ENCODE measurements at places on chromosomes 5 and 9.
A peak's percentile ranks its signal among the peaks of the same experiment; 100 is the strongest.

GRCh38 chr5:147878066-147878759 lies at the start of gene SCGB3A2:
TSS of gene SCGB3A2 (plus strand) at chr5:147878711. CDS start at chr5:147878804, 93 bp downstream.
- no peak for DNase-seq

DNA sequence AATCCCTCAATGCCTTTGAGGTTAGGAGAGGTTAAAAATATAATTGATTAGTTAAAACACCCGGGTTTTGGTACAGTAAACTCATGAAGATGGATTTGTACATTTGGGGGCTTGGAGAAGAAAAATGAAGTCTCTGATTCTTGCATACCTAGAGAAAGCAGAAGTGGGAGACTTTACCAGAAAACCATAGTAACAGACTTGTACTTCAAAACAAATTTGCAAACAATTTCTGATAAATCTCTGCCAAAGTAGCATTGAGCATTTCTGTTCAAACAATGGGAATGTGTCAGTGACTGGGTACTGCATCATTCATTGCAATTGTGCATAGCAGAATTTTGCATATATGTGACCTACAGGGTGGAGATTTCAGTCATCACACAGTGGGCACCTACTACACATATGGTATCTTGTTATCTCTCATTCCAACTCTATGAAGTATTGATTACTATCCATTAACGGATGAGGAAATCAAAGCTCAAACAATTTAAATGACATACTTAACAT lies 256.9 kb downstream of the PLK2 start:
- DNase-seq, result no peak

DNA sequence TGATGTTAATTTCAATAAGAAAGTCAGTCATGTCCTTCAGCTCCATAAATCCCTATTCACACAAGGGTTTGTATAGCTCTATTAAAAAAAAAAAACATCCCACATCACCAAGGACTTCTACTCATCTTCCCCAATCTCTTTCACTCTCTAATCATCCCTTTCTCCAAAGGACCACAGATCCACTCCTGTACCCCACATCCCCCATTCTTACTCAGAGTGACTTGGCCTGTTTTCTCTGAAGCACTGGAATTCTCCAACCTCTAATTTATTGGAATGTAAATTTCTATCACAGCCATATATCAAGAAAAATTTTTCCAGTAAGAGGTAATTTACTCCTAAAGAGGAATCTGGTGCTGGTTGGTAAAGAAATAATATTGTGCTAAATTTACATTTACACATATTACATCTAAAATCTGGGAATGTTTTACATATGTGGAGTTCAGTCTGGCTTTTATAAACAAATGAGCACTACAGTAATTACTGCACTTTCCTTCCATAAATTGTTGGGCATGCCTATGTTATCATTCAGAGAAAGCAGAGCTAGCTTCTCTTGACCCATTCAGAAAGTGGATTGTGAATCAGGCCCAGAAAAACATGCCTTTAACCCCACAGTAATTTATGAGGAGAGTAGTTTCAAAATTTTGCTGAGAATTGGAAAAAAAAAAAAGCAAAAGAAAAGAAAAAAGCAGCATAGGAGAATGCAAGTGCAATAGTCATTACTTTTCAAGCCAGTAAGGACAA lies 399.5 kb upstream of the TNC start:
- DNase-seq, result no peak

DNA sequence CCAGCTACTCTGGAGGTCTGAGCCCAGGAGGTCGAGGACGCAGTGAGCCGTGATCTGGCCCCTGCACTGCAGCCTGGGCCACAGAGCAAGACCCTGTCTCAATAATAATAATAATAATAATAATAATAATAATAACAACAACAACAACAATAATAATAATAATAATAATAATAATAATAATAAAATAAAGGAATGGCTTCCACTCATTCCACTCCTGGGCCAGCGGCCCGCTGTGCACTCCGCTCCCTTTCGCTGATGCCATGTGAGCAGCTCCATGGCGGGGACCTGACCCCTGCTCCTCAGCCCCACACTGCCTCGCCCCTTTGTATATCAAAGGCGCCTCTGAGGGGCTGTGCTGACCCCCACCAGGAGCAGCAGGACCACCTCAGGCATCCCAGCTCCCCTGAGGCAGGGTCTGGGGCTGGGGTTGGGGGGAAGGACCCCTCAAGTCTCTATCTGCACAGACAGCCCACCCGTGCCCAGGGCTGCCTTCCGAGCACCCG lies 20.0 kb downstream of the GBGT1 start:
- DNase-seq, result no peak

GRCh38 chr9:131833083-131833482 lies 93.2 kb upstream of the RAPGEF1 start:
- no peak for DNase-seq

DNA sequence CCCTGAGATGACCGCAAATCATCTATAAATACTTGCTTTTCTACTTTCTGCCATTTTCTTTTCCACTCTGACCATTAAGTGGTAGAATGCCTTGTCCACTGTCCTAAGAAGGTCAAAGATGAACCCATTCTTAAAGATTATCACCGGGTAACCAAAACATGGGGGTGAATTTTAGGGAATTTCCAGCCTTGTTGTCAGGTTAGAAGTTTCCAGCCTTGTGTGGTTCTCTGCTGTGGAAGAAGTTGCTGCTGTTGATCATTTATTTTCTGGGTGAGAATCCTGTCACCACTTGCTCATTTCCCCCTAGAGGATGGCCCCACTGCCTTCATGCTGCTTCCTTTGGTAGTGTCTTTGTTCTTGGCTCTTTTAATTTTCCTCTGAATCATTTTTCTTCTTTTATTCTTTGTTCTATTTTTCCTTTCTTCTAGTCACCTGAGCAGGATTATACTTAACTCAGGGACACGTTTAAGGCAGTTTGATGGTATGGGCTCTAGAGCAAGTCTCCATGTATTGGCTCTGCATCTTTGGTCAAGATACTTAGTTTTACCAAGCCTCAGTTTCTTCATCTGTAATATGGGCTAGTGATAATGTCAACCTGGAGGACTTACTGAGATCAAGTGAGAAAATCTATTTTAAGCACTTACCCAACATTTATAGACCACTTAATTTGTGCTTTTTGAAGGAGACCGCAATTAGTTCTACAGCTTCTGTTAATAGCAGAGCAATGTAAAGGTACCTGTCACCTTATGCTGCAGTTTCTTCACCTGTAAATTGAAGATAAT lies 266.2 kb downstream of the ARHGAP26 start:
- DNase-seq, result no peak

- DNase-seq, result no peak
Measured at GRCh38 chr9:133609311-133610098, at the start of gene FAM163B. TSS of gene FAM163B (minus strand) at chr9:133609389. CDS start at chr9:133580223, 29,166 bp downstream.

GRCh38 chr5:6581559-6582426 lies 51.1 kb downstream of the NSUN2 start:
- DNase-seq, result no peak

GRCh38 chr5:180291234-180291940 lies 496 bp downstream of the MAPK9 start:
- no peak for DNase-seq

GRCh38 chr5:126947146-126948010 lies 83.0 kb downstream of the MARCHF3 start:
- DNase-seq, result no peak

GRCh38 chr9:130729145-130729544 lies 35.6 kb downstream of the EXOSC2 start:
- no peak for DNase-seq

- DNase-seq, result no peak
Measured at GRCh38 chr9:105678163-105678562, 15.9 kb downstream of the TAL2 start.

DNA sequence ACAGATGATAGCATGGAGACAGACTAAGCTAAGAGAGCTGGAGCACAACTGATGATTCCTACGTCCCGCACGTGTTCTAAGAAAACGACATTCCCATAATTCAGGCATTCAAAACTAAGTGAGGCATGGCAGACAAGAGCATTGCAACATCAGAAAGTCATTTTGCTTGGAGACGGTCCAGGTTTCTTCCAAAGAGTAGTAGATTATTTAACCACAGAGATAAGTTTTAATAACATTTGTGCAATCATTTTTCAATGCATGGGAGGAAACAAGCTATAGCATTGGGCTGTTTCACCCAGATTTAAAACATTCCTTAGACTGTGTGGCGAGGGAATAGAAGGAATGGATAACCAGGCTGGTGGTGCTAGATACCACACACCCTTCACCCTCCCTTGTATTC lies 117.2 kb downstream of the APBA1 start:
- peak; percentile 77 for DNase-seq

All from SK-N-MC (cell line).